ENCODE measurements at places on chromosomes 5 and 9.

GRCh38 chr9:109886617-109887016, 106.6 kb downstream of the PALM2AKAP2 start:
- no peak for DNase-seq

GRCh38 chr5:53126521-53126920, 17.0 kb upstream of the MOCS2 start:
- DNase-seq = no peak

- DNase-seq = no peak
Measured at GRCh38 chr9:109248133-109248581, 72.7 kb downstream of the EPB41L4B start.

GRCh38 chr9:82829818-82830217, 233.1 kb downstream of the RASEF start:
- no peak for DNase-seq

- DNase-seq = no peak
Measured at GRCh38 chr9:35938474-35939356, 19.2 kb downstream of the OR2S2 start.

DNA sequence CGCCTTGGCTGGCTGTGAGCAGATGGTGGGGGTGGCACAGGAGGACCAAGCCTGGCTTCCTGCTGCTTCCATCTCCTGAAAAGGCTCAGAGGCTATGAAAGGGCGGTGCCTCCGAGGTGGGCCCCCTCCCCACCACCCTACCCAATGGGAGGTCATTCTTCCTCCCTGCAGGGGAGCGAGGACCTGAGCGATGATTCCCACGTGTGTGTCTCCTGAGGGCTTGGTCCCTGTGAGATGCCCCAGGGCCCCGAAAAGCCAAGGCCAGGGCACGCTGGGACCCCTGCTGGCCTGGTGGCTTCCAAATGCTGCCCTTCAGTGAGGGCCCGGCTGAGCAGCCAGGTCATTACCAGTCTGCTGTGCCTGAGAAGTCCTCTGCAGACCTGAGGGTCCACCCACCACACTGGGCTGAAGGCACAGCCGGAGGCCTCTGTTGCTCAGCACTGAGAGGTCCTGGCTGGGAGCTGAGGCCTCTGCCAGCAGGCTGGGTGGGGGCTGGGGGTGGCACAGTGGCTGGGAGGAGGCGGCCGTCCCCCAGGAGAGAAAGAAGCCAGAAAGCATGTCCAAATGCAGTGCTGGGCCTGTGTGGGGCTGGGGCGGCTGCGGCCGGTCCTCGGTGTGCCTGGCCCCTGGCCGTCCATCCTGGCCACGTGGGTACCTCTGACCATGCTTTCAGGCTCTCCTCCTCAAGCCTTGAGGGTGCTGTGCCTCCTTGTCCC, 14.0 kb upstream of the SLC6A19 start:
- DNase-seq = no peak

DNA sequence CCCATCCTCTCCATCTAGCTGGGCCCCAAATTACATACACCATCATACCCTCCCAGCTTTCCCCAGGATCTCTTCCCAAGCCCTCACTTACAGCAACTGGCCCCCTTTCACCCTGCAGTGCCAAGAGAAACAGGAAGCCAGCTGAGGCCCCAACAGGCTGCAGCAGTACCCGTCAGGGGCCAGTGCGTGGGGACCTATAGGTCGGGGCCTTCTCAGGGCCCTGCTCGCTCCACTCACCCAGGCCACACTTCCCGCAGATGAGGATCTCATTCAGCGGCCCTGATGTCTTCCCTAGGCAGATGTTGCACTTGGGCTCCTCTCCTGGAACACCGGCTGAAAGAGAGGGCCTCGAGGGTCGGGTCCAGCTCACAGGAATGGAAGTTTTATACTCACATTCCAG, 6.8 kb downstream of the PHF19 start:
- DNase-seq = no peak

GRCh38 chr9:20490246-20490834, 132.0 kb downstream of the MLLT3 start:
- no peak for DNase-seq

- no peak for DNase-seq
Measured at GRCh38 chr9:38386319-38386895, 6.1 kb upstream of the ALDH1B1 start.

- no peak for DNase-seq
Measured at GRCh38 chr5:126437721-126438120, 14.5 kb downstream of the GRAMD2B start.

- DNase-seq = no peak
Measured at GRCh38 chr9:114484215-114484853, 20.9 kb downstream of the WHRN start.

GRCh38 chr9:119829748-119830147, 460.5 kb upstream of the BRINP1 start:
- DNase-seq = no peak

DNA sequence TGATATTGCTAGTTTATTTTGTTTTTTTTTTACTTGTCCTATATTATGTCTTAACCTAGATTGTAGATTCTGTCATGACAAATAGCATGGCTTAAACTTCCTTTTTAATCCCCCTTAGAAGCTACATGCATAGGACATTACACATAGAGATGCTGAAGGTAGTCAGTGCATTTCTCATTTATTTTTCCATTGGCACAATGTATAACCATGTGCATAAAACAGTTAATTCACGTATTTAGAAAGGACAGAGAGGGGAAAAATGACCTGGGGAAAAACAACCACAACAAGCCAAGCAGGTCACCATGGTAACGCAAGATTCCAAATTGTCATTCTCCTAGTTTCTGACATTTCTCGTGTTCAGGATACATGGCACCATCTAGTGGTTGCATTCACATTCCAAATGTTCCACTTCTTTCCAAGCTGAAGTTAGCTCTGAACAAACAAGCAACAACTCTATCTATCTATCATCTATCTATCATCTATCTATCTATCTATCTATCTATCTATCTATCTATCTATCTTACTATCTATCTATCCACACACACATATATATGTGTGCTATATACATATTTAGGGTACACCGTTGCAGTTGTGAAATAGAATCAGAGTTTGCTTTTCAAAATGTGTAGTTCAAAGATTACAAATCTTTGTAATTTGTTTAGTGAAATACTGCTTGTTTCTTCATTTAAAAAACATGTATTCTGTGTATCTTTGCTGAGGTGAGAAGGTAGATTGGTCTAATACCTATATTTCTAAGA, 487.2 kb upstream of the ST8SIA4 start:
- DNase-seq = no peak

DNA sequence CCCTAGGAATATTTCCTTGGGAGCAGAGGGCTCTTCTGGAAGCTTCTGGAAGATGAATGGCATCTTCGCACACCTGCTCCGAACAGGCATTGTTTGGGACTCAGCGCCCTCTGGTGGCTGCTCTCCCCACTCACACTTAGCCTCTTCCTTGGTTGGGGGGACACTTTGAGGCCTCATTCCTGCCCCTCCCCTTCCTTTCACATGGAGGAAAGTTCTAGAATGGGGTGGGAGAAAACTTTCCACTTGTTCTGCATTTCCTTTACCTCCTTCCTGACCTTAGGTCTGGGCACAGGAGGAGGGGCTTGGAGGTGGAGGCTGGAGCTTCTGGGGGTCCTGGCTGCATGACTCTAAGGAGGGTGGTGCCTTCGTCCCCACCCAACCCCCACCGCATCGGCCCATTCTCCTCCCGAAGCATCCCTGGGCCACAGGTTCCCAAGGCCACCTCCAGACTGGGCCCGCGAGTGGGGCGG, 19.3 kb upstream of the SMIM32 start:
- no peak for DNase-seq

DNA sequence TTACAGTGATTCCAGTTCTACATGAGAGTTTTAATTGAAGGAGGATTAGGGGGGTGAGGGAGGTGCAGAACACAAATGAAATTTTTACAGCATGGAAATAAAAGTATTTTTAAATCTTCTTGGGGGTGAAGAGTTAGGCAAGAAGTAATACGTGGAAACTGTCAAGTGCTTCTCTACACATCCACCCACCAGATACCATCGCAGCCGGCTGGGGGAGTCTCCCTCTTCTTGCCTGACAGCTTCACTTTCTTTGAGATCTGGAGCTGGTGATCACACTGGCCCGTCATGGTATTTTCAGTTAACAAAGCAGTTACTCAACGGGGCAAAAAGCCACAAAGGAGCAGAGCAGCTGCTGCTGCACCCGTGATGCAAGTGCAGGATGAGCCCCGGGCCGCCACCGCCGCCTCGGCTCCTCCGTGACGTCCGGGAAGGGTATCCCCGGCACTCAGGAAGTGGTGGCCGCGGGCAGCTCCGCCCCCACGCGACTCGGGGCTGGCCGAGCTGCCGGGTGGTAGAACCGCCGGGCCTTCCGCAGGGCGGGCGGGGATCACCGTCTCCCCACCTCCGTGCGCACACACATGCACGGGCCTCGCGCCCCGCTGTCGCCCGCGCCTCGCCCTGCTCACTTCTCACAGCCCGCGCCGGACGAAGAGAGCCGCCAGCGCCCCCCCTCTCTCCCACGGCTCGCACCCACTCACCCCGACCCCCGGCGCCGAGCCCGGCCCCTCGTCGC, 2.4 kb upstream of the NR4A3 start:
- DNase-seq = peak; percentile 87

DNA sequence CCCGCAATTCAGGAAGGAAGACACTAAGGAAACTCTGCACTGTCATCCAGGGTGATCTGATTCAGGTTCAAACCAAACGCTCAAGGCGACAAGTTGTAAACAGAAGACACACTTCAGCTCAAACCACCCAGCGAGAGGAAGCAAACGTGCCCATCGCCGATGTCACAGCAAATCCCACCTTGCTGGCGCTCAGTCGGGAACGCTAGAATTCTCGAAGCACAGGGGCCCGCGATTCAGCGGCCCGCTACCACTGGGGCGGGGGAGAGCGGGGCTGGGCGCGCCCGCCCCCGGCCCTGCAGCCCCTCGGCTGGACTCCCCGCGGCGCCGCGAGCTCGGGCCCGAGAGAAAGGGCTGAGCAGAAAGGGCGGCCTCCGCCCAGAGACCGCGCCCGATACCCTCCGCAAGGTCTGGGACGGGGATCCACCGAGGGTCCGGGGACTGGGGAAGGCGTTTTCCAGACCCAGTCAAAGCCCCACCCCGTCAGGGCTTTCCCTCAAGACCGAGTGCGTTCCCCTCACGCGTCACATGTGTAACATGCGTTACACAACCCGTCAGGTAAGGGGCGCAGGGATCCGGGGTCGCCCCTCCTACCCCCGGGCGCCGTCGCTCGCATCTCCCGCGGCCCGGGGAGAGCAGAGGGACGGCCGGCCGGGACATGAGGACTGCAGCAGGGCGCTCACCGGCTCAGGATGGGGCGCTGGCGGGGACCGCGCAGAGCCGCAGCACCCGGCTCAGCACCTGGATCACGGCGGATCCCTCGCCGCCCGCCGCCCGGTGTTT, 469 bp downstream of the AGTPBP1 start:
- DNase-seq = peak; percentile 28

DNA sequence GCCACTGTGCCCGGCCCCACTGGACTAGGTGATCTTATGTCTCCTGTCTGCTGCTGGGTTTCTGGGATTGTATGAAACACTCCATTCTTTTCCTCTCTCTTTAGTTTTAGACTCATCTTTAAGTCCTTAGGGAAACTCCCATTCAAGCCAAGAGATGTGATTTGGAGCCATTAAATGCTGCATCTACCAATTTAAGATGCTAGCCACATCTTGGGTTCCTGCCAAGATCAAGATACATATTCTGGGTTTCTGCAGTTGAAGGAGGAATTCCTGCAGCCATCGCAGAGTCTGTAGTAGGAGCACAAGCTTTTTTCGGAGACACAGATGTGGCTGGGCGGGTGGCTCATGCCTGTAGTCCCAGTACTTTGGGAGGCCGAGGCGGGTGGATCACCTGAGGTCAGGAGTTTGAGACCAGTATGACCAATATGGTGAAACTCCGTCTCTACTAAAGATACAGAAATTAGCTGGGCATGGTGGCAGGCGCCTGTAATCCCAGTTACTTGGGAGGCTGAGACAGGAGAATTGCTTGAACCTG, 23.2 kb downstream of the STXBP1 start:
- DNase-seq = no peak

DNA sequence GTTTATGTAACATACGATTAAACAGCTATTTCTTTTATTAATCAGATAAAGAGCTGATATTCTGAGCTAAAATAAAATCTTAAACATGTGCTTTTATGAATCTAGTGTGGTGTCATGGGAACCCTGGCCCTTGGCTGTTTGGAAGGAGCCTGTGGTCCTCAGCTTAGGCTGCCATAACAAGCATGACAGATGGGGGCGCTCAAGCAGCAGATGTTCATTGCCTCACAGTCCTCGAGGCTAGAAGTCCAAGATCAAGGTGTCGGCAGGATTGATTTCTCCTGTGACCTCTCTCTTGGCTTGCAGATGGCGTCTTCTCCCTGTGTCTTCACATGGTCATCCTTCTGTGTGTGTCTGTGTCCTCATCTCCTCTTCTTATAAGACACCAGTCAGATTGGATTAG, 448.2 kb downstream of the GADD45G start:
- DNase-seq = no peak

GRCh38 chr9:16134351-16134750, 581.5 kb downstream of the CCDC171 start:
- DNase-seq = no peak

DNA sequence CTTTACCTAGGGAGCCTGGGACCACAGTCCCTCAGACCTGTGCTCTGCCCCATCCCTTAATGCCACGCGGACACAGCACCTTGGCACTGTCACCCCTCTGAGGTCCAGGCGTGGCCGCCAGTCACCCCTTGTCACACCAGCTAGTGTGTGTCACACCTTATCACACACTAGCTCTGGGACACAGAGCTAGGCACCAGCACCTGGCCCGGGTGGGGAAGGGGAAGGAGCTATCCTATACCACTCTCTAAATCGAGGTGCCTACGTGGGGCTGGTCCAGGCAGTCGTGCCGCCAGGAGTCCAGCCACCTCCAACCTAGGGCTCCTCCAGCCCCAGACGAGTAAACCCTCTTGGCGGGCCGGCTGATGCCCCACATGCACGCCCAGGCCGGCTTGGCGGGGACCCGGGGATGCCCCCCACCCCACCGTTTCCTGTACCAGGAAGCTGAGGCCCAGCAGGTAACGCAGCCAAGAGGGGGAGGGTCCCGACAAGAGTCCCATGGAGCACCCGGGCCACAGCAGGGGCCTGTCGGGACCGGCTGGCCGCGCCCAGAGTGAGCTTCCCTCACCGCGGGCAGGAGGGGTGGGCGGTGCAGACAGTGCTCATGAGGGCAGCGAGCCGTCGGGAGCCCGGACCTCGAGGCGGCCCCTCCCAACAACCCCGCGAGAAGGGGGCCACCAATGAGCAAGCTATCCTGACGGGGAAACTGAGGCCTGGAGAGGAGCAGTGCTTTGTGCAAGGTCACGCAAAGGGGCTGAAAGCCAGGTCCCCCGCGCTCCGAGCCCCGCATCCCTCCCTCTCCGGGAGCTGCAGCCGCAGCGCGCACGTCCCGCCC, 550 bp downstream of the CORO2A start:
- peak; percentile 45 for DNase-seq

- DNase-seq = no peak
Measured at GRCh38 chr5:38782180-38782835, 63.5 kb upstream of the OSMR start.

- DNase-seq = no peak
Measured at GRCh38 chr9:115832031-115832430, 321.6 kb upstream of the PAPPA start.

- DNase-seq = no peak
Measured at GRCh38 chr5:125470280-125470902, 724.0 kb upstream of the ZNF608 start.

GRCh38 chr9:82467436-82467835, 478.9 kb downstream of the SPATA31D1 start:
- DNase-seq = no peak

All from mesothelial cell of epicardium (in vitro differentiated cells).